ENCODE measurements at places on chromosomes 7 and 10.

DNA sequence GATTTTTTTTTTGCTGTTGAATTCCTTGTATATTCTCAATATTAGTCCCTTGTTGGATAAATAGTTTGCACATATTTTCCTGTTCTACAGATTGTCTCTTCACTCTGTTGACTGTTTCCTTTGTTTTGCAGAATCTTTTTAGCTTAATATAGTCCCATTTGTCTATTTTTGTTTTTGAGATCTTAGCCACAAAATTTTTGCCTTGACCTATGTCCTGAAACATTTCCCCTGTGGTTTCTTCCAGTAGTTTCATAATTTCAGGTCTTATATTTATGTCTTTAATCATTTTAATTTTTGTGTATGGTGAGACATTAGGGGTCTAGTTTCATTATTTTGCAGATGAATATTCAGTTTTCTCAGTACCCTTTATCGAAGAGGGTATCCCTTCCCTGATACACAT lies 92.7 kb downstream of the LANCL2 start:
- DNase-seq: no peak

- no peak for DNase-seq
These were observed 35.2 kb downstream of the ATXN7L1 start for GRCh38 chr7:105840981-105841749.

GRCh38 chr10:61878740-61879068 lies 22.8 kb upstream of the ARID5B start:
- DNase-seq: no peak

GRCh38 chr7:71457846-71458590 lies 326.1 kb downstream of the GALNT17 start:
- DNase-seq: no peak

- DNase-seq: peak; percentile 89
These were observed at the start of gene EXOC6 for GRCh38 chr10:92848441-92849233. Gene EXOC6, plus strand, starts transcription at chr10:92848520. Its CDS starts 14 bp downstream, at chr10:92848534.

- DNase-seq: no peak
These were observed 35.6 kb downstream of the GET4 start for GRCh38 chr7:911791-912480.

DNA sequence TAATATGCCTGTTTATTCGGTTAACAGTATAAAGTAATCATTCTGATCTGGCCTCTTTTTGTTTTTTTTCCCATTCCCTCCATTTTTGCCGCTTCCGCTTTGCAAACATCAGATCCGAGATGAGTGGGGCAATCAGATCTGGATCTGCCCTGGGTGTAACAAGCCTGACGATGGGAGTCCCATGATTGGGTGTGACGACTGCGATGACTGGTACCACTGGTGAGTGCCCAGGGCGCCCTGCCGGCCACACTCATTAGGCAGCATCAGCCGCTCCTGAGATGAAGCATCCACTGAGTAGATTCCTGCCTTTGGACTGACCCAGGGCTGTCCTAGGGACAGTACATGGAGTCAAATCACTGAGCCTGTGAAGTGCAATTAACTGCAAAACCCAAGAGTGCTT lies 40.9 kb upstream of the GATA3 start:
- DNase-seq: no peak
